ENCODE measurements at places on chromosomes 11 and 22. TPM values are rescaled to one million over a fixed set of nuclear protein-coding genes. Genes with fewer than 3 reads are reported as not detected.

Gene OR5M3
- total RNA-seq, result not detected

- no peak overlapping the region for H3K4me3 ChIP-seq
- no peaks in the 10 kb centered on the region for H3K4me1 ChIP-seq
- H3K27ac ChIP-seq, result no peak overlapping the region
- H3K27me3 ChIP-seq, result no peaks in the 10 kb centered on the region
- no peaks in the 10 kb centered on the region for H3K36me3 ChIP-seq
These were observed 97.7 kb downstream of the LARGE2 start for GRCh38 chr11:46020084-46020599.

GRCh38 chr22:46467006-46467405 lies 70.4 kb downstream of the CELSR1 start:
- no peak overlapping the region for H3K27ac ChIP-seq
- H3K4me3 ChIP-seq, result no peak overlapping the region
- no peaks in the 10 kb centered on the region for H3K4me1 ChIP-seq
- H3K36me3 ChIP-seq, result no peaks in the 10 kb centered on the region
- no peaks in the 10 kb centered on the region for H3K27me3 ChIP-seq

DNA sequence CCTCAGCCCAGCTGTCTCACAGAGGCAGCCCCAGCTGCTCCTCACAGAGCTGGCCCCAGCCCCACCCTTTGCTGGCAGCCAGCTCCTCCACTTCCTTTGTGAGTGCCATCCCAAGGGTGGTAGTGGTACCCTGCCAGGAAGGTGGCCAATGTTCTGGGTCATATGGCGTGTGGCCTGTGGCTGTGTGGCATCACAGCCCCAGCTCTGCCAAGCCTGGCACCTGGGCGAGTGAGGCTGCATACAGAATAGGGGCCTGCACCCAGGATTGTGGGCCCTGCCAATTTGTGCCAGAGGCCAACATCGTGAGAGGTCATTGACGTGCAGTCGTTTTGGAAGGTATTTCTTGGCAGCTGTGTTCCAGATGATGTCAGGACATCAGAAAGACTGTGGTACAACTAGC lies 10.7 kb downstream of the TUB start:
- H3K27ac ChIP-seq, result no peak overlapping the region
- peaks cover 2% of the 10 kb centered on the region for H3K4me1 ChIP-seq
- no peak overlapping the region for H3K4me3 ChIP-seq

DNA sequence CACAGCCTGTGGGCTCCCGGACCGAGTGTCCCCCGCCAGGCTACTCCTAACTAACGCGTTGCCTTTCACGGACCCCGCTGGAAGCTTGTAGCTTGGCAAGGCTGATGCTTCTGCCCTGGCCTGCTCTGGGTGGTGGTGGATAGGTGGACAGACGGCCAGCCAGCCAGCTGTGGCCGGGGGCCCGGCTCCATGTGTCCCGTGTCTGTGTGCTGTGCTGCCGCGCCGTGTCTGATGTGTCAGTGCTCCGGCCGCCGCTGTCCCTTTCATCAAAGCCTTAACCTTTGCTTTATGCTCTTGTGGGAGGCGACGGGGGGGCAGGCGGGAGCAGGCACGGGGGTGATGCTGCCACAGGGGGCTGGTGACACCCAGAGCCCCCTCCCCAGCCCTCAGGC lies 5.0 kb downstream of the CCDC188 start:
- H3K27ac ChIP-seq, result no peak overlapping the region
- H3K27me3 ChIP-seq, result no peaks in the 10 kb centered on the region
- no peak for DNase-seq
- H3K4me1 ChIP-seq, result no peaks in the 10 kb centered on the region
- no peak overlapping the region for H3K4me3 ChIP-seq
- H3K36me3 ChIP-seq, result no peaks in the 10 kb centered on the region

All from activated naive CD4-positive, alpha-beta T cell treated with anti-CD3 and anti-CD28 coated beads for 36 hours (primary cell).